Fibroblast of skin of left biceps (primary cell): ENCODE measurements at places on chromosomes 6 and 20.

DNA sequence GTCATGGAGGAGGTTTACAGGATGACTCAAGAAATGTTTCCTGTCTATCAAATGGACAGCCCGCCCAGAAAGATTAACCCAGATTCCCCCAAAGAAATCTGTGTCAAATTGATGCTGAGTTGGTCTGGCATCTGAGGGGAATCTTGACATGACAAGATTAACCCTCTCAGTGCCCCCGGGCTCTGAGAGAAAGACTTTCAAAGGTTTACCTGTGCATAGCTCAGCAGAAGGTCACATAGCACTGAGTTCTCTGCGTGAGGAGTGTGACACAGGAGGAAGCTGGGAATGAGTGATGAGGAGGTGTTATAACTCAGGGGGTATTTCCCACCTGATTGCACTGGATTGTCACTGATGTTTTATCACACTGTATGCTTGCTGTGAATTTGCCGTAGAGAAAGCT lies 601.2 kb downstream of the DHX35 start:
- no peak for DNase-seq

DNA sequence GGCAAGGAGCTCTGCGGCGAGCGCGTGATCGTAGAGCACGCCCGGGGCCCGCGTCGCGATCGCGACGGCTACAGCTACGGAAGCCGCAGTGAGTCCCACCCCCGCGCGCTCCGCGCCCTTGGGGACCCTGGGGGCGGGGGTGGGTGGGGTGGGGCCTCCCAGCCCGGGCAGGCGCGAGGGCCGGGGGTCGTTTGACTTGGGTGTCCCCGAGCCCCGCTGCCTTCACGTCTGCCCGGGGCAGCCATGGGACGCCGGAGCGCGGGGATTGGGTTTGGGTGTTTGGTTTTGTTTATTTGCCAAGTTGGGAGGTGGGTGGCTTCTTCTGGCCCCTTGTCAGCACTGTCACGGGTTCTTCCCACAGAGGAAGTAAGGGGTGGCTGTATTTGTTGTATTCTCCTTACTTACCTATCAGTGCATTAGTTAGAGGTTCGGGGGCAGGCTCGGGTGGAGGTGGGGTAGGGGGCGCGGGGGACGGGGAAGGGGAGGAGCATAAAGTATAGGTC lies 777 bp downstream of the SRSF6 start:
- DNase-seq, result no peak

- no peak for DNase-seq
Observed at GRCh38 chr20:36786663-36787062, 13.1 kb upstream of the DSN1 start.

DNA sequence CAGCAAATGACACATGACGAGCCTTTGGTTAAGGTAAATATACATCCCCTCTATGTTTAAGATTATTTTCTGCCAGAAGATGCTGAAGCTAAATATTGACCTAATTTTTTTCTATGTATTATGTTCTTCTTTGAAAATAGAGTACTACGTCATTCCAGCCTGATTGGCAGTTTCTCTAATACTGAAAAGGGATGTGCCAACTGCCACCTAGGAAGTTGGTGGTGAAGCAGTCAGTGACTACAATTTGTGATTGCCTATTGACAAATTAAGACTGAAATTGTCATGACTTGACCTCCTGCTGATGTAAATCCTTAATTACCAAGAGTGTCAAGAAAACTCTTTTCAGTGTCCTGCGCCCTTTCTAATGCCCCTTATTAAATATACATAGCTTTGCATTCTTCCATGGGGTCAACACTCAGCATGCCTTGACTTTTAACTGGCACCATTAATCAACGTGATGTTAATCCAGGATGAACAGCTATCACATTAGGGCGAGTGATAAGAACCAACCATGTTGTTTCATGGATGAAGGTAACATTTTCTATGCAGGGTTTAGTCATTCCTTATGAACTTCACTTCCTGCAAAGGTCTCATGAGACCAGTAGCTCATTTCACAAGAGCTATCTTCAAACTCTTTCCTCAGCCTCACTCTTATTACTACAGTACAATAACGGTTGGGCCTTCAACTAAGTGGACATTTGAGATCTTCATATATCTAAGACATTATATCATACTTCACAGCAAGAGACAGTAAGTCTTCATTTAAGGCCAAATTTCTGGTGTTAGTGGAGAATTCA lies 22.5 kb upstream of the SGK1 start:
- DNase-seq, result no peak

DNA sequence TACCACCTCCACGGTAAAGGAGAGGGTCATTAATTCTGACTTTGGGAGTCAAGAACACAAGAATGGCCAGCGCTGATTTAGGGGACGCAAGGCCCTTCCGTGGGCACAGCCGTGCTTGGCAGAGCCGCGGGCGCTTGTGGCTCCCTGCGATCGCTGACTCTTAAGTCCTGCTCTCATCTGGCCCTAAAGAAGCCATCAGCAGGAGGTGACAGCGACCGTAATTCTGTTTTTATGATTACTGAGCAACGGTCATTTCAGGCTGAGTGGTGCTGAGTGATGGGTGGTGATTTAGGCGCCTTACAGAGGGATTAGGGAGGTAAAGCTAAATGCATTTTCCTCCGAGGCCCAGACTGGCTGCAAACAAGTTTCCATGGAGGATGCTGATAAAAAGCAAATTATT lies 364.6 kb upstream of the SULF2 start:
- no peak for DNase-seq

DNA sequence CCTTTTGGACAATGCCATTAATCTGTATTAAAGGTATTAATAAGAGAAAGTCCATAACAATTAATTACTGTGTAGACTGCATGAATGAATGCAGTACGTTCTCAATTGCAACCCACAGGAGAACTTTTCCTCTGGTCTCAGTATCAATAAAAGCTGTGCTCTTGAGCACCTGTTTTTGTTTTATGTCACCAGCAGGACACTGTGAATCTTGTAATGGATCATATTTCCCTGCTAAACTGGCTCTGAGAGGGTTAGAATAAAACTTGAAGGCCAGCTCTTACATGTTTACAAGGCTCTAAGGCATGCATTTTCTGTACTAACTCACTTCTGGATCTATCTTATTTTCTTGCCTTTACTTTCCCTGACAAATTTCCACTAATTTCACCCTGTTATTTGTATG lies 214.3 kb upstream of the PLN start:
- no peak for DNase-seq

DNA sequence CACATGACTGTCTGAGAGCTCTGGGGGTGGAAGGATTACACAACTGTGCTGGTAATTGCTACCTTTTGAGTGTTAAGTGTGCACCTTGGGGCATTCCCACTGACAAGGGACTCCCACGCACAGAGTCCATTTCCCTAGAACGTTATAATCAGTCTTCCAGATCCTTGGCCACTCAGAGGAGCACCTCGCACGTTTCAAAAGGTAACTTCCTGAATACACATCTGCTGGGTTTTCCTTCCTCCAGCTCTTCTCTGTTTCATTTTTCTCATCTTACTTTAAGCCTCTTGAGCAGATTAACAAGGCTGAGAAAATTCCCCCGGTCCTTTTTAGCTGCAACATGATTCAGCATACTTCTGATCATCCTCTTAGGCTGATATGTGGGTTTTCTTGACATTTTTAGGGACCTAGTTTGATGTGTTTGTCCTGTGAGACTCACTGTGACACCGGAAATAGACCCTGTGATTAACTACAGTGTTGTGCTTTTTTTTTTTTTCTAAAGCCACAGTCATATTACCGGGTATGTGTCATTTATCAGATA lies 98.4 kb upstream of the DUSP22 start:
- DNase-seq, result no peak

- peak; percentile 58 for DNase-seq
Observed at GRCh38 chr6:34360556-34360955, 31.9 kb downstream of the NUDT3 start.

GRCh38 chr6:134026597-134026996 lies 25.8 kb downstream of the SLC2A12 start:
- no peak for DNase-seq

DNA sequence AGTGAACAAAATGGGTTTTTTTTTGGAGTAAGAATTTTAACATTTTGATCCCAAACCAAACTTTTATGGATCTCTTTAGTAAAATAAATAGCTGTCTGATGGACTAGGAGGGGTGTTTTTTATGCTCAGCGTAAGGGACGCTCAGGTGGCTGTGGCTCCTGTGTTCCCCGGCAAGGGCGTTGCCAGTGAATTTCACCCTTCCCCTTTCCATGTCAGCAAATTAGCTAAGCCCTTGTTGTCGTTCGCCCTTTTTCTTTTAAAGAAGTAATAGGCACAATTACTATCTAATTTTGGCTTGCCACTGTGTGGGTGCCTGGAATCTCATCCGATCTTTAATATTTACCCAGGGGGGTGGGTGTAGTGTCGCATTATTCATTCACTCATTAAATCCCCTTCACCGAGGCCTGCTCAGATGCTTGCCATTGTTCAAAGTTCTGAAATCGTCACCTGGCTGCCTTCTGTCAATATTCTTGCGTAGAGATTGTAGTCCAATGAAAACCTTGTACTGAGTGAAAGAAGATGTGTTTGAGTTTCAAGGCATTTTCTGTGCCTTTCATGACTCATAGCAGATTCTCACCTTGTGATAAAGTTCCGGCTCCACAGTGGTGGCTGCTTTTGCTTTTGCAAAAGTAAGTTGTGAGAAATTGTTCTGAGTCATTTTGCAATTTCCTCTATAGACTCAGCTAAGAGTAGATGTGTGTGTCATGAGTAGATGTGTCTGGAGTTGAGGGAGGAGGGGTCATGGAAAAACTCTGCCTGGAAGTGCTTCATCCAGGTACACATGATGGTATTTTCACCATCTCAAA lies 40.0 kb upstream of the CLDN20 start:
- peak; percentile 52 for DNase-seq

- no peak for DNase-seq
Observed at GRCh38 chr6:35294308-35294945, 3.2 kb upstream of the DEF6 start.

DNA sequence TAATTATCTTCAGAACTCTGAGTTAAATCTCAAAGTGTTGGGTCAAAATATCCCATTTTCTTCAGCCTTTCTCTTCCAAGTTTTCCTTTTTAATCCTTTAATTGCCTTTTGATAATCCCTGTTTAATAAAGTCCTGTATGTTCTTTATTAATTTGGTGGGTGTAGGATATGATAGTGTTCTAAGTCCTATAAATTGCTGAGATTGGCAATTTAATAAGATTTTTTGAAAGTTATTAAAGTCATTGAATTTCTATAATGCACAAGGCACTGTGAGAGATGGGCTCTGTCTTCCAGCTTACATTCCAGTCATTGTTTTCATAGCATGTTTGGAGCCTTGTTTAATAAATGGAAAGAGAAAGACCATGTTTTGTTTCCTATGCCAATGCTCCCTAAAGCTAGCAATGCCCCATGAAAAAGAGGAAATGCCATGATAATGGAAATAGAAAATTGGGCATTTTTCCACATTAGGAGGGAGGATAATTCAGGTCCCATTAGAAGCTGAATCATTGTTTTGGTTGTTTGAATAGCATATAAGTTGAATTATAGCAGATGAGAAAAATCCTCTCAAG lies 404.8 kb downstream of the CD109 start:
- DNase-seq, result no peak

DNA sequence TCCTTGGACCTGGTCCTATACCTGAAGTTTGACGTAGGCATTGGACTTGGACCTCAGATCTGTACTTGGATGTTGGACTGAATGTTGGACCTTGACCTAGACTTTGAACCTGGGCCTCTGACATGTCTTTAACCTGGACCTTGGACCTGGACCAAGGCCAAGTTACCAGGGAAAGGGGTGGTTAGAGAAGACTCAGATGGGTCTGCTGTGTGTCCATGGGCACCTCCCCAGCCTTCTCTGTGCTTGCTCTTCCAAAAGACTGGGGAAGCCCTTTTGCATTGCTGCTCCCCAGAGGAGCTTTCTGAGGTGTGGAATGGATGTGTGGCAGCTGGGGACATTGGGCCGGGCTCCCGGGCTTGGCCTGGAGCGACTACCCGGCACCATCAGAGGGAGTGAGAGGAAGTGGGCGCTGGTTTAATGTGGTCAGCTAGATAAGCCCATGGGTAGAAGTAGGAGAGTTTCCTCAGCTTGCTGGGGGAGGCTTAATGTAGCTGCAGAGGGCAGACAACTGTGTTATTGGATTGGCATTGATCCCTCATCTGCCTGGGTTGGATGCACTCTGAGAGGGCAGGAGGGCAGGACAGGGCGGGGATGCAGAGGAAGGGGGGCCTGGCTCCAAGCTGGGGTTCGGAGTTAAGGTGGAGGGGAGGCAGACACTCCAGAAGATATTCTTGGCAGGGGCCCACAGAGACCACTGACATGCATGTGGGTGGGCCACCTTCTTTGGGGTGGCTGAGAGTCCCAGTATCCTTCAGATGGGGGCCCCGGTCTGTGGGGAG lies 4.2 kb downstream of the SCRT2 start:
- DNase-seq, result no peak

DNA sequence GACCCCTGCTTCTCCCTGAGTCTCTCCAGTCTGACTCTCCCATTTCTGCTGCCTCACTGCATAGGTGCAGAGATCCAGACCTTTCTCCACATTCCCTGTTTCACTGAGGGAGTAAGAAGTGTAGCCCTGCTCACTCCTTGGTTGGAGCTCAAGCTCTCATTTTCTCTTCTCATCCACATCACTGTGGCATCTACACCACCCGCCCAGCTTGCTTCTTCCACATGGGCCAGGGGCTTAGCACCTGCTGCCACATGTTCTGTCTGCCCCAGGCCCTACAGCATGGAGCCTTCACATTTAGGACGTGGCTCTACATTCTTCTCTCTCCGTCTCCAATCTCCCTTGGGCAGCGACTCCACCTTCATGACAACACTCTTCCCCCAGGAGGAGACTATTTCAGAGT lies 8.5 kb upstream of the GSTA5 start:
- no peak for DNase-seq

GRCh38 chr6:41161380-41161779 lies 1.5 kb downstream of the TREM2 start:
- DNase-seq, result no peak

GRCh38 chr20:3161316-3162079 lies 1.8 kb upstream of the FASTKD5 start:
- DNase-seq, result no peak

DNA sequence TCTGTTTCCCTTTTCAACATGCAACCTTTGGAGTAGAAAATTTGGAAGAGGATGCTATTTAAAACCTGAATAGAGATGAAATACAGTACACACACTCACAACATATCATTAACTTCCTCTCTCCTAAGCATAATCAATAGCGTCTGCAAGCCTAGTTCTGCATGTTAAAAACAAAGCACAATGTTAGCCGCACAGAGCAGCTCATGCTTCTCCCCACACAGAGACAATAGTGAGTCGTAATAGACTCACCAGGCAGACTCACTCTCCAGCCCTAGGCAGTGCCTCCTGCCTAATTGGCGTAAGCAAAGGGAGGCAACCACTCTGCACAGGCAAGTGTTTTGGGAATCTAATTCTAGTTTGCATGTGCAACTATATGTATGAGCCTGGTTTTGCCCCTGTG lies 45.8 kb upstream of the ARID1B start:
- DNase-seq, result no peak
